Activated CD4-positive, alpha-beta T cell treated with anti-CD3 and anti-CD28 coated beads for 36 hours (primary cell): ENCODE measurements at places on chromosomes 16 and 17. TPM values are rescaled to one million over a fixed set of nuclear protein-coding genes. Genes with fewer than 3 reads are reported as not detected.

TSNAXIP1 gene
- 1.1 TPM for total RNA-seq

DNAH3 gene
- total RNA-seq = not detected

OR3A3 gene
- not detected for total RNA-seq

CCDC40 gene
- 0.56 TPM for total RNA-seq

PSMD12 gene
- 101 TPM for total RNA-seq

C16orf46 gene
- 0.34 TPM for total RNA-seq

SEPTIN12 gene
- total RNA-seq = not detected

HYDIN gene
- total RNA-seq = 0.32 TPM

NXPH3 gene
- 0.09 TPM for total RNA-seq

CIBAR2 gene
- total RNA-seq = not detected

SYT17 gene
- not detected for total RNA-seq

MYLK3 gene
- total RNA-seq = 0.05 TPM

TEDC2 gene
- 21.0 TPM for total RNA-seq

KIF2B gene
- total RNA-seq = not detected

MYH10 gene
- total RNA-seq = 17.0 TPM

RGS11 gene
- total RNA-seq = 0.11 TPM

RNU2-1 gene
- total RNA-seq = 7,298 TPM

KRTAP2-3 gene
- total RNA-seq = not detected

GPR142 gene
- total RNA-seq = not detected

OR1A1 gene
- not detected for total RNA-seq

CNTNAP1 gene
- total RNA-seq = 1.2 TPM

C17orf100 gene
- 1.6 TPM for total RNA-seq

CLEC19A gene
- not detected for total RNA-seq

C17orf67 gene
- total RNA-seq = 5.0 TPM

TMED6 gene
- total RNA-seq = 1.3 TPM

CCR7 gene
- total RNA-seq = 325 TPM

SSTR5 gene
- not detected for total RNA-seq

ZG16 gene
- total RNA-seq = not detected

HSD17B2 gene
- not detected for total RNA-seq

RPH3AL gene
- total RNA-seq = 2.0 TPM

KRT12 gene
- total RNA-seq = not detected

PSKH1 gene
- total RNA-seq = 11.9 TPM

RDM1 gene
- 4.4 TPM for total RNA-seq

NCOR1 gene
- 110 TPM for total RNA-seq
